SW480 (cell line): ENCODE measurements at places on chromosomes 7 and 10.

DNA sequence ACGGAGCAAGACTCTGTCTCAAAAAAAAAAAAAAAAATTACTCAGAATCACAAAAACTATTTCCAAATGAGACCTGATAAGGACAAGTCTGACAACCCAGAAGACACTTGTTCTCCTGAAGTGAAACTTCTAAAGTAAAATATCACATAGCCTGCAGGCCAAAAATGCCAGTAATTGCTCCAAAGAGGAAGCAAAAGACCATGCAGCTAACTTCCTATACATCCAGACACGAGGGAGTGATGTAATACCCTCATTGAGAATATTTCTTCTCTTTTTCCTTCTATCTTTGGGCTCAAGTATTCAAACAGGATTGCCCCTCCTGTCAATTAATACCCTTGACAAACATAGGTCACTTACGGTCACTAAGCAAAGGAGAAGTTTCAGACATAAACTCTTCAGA, 31.2 kb downstream of the ARMH3 start:
- DNase-seq: no peak

DNA sequence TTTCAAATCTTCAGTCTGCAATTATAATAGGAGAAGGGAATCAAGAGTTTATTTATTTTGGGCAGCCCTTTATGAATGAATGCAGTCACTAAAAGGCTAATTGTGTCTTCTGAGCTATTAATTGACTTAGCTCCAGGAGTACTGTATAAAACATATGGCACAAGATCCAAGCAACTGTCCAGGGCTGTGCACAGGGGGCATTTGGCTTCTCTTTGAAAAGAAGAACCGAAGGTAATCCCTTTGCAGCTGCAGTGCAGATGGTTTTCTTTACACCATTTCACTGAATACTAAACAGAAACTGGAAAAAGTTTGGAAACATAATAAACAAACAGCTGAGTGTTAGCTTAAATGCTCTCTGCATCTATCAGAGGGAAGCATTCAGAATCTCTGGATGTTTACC, 282.6 kb upstream of the LRRN3 start:
- DNase-seq: no peak

DNA sequence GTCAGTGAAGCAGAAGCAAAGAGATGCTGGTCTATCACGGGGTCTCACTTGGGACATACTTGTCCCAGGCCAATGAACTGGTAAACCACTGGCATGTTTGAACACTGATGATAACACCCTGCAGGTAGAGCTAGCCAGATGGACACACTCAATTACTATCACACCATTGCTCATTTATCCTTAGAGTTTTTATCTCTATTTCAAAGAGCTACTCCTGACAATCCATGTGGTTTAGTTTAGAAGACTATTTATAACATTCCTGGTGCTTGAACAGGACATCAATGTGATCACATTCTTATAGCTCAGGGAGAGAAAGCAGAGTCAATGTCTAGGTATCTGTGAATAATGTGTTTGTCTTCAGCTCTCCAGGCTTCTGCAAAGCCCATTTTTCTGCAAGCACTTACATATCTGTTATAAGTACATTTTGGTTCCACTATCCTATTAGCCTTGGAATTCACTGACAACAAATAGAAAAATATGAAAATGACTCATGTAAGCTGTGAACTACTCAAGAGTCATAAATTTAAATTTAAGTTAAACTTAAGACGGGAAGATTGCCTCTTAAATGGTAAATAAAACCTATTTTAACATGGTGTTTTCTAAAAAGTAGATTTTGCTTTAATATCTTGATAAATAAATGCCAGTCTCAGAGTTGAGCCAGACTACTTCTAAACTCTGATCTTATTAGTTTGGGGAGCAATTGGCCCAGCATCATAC, 106.7 kb upstream of the MBL2 start:
- DNase-seq: no peak

- DNase-seq: no peak
These were observed 108.2 kb downstream of the OSBPL3 start for GRCh38 chr7:24871770-24872169.

GRCh38 chr7:88967432-88967831, 171.9 kb upstream of the TEX47 start:
- no peak for DNase-seq

DNA sequence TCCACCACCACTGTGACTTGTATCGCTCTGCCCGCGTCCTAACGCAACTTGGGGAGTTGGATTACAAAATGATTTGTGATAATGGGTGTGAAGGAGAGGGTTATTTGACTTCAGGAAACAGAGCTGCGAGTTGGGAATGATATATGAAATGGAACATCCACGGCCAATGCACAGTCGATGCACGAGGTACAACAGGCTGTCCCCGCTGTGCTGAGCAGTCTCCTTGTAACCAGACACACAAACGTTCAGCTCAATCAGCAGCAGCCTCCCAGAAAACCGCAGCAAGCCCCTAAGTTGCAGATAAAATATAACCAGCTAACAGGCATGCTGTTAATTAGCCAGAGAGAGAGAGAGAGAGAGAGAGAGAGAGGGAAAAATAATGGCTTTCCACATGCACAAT, 332.7 kb upstream of the MGMT start:
- DNase-seq: no peak

GRCh38 chr10:88989824-88990383, 694 bp upstream of the FAS start:
- DNase-seq: no peak

DNA sequence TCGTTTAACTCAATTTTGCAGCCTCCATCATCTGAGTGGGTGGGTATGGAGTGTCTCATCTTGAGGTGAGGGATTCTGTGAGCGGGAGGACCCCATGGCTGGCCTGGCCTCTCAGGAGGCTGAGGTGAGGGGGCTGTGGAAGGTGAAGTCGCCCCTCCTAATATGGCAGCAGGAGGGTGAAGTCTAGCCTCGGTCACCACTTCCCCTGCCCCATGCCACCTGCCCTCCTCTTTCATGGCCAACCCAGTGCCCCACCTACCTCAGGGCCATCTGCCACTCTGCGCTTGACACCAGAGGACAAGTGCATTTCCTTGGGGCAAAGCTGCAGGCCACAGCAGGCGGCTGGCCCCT, 8.7 kb downstream of the RASGEF1A start:
- no peak for DNase-seq

DNA sequence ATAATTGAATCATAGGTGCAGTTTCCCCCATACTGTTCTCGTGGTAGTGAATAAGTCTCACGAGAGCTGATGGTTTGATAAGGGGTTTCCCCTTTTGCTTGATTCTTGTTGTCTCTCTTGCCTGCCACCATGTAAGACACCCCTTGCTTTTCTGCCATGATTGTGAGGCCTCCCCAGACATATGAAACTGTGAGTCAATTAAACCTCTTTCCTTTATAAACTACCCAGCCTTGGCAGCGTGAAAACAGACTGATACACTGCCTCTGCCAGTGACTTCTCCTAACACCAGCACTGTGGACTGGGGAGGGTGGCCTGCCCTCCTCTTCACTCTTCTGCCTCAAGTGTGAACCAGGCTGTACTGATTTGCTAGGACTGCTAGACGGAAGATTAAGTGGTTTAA, 108.6 kb downstream of the RAB11FIP2 start:
- DNase-seq: no peak
